Psoas muscle (tissue), 8 donors: ENCODE measurements at places on chromosomes 5 and 9. TPM values are rescaled to one million over a fixed set of nuclear protein-coding genes. Genes with fewer than 3 reads are reported as not detected.

CDH12 gene
- not detected for polyA plus RNA-seq

BHMT2 gene
- 20.8 TPM for polyA plus RNA-seq

CARTPT gene
- polyA plus RNA-seq, result not detected

PTGS1 gene
- polyA plus RNA-seq, result 5.6 TPM

LCN10 gene
- polyA plus RNA-seq, result 4.0 TPM

PCDHGB2 gene
- polyA plus RNA-seq, result 0.67 TPM

NEURL1B gene
- 9.7 TPM for polyA plus RNA-seq

GNAQ gene
- polyA plus RNA-seq, result 8.3 TPM

ZNF354C gene
- polyA plus RNA-seq, result 3.7 TPM

DNM1 gene
- 1.5 TPM for polyA plus RNA-seq

PLAC8L1 gene
- polyA plus RNA-seq, result 0.16 TPM

P4HA2 gene
- 13.0 TPM for polyA plus RNA-seq

TENT4A gene
- polyA plus RNA-seq, result 5.0 TPM

CCNO gene
- not detected for polyA plus RNA-seq

LCN1 gene
- not detected for polyA plus RNA-seq

PCDHB8 gene
- 0.26 TPM for polyA plus RNA-seq

GRCh38 chr5:126869005-126869451 lies 92.1 kb downstream of the LMNB1 start:
- DNase-seq, result peak; percentile 30

- no peak for DNase-seq
Measured at GRCh38 chr5:32679218-32679617, 31.9 kb upstream of the NPR3 start.

DNA sequence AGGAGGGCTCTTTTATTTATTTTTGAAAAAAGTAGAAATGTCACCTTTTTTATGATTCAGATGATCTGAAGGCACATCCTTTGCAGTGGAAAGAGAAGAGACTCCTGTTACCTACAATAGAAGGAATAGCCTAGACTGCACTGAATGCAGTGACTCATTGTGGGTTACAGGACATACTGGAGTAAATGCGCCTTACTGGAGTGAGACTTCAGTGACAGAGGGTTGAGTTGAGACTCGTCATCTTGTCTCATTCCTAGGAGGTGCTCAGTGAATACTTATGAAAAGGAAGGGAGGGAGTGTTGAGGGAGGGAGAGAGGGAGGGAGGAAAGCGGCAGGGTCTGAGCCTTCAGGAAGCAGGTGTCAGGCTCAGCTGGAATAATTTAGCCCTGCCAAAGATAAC lies 25.2 kb downstream of the ANKRA2 start:
- no peak for DNase-seq

GRCh38 chr5:145917288-145917687 lies 19.1 kb upstream of the SH3RF2 start:
- no peak for DNase-seq

DNA sequence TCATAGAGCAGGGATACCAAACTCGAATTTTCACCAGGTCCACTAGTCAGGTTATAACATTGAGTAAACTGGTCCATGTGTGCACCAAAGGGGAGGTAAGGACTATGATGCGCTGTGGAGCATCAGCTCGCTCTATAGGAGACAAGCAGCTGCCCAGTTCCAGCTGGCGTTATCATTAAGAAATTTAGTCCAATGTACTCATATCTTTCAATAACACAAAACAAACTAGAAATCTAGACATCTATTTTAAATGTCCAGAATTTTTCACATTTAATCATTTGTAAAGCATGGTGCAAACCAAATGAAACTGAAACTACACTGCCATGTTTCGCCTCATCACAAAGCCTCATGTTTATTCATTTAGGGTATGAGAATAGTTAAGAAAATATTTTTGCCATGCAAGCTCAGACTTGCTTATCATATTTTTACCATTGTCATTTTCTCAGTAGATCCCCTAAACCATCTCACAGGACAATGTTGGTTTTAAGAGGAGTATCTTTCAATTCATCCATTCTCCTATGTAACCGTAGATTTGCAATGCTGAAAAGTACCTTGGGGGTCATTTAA lies 50.9 kb downstream of the ZNF474 start:
- DNase-seq, result no peak

DNA sequence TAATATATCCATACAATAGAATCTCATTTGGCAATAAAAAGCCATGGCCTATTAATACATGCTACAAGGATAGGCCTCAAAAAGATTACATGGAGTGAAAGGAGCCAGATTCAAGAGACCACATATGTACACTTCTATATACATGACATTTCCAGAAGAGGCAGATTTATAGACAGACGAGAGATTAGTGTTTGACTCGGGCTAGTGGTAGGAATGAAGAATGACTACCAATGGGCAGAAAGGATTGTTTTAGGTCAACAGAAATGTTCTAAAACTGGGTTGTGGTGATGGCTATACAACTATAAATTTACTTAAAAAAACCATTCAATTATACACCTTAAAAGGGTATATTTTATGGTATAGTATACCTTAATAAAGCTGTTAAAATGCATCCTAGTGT lies 41.9 kb downstream of the SETX start:
- DNase-seq, result no peak

DNA sequence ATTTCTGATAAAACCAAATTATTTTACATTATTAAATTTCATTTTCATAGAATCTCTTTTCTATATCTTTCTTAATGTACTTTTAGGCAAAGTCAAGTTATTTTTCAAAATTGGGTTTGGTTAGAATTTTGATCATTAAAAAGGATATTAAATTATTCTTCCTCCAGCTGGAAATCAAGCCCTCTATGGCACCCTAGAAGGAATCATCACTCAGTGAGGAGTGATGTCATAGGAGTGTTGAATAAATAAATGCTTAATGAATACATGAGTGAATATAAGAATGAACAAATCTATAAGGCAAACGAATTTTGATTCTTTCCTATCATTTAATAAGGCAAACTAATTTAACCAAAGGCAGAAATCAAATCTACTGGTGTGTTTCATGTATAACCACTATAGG lies 639.9 kb downstream of the PDE4D start:
- no peak for DNase-seq

DNA sequence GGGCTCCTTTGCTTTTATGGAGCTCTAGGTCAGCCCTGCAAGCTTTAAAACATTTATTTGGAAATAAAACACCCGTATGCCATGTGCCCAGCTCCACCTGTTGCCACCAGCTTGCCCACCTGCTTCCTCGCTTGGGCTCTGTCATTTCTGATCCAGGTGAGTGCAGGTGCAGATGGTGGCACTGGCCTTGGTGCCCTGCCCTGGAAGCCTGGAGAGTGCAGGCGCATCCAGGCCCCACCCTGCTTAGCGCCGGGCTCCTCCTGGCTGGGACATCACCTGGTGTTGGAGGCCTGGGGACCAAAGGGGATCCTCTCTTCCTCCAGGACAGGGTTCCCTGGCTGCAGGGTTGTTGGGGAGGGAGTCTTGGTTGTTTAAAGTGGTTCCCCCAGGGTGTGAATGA lies 35.8 kb downstream of the WNK2 start:
- DNase-seq, result no peak

GRCh38 chr9:69822116-69822750 lies 1.6 kb downstream of the CFAP95 start:
- DNase-seq, result no peak

DNA sequence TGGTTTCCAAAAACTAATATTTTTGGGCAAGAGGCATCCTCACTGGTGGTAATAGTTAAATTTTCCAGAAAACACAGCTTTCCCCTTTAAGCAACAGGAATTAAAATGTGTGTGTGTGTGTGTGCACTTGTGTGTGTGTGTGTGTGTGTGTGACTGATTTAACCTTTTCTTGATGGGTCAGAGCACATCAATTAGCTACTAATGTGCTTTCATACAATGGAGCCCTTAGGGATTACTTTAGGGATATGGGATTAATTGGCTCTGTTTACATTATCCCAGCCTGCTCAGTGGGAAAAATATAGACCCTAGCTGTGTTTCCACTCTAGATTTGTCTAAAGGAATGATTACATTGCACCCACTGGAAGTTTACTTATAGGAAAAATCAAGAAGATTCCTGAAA lies 6.5 kb downstream of the PLCXD3 start:
- DNase-seq, result no peak

GRCh38 chr5:102554082-102554481 lies 55.3 kb upstream of the SLCO6A1 start:
- DNase-seq, result no peak

GRCh38 chr9:115395511-115396021 lies 277.6 kb upstream of the TNC start:
- DNase-seq, result no peak

GRCh38 chr9:122475717-122476116 lies 2.0 kb downstream of the OR1J1 start:
- no peak for DNase-seq

DNA sequence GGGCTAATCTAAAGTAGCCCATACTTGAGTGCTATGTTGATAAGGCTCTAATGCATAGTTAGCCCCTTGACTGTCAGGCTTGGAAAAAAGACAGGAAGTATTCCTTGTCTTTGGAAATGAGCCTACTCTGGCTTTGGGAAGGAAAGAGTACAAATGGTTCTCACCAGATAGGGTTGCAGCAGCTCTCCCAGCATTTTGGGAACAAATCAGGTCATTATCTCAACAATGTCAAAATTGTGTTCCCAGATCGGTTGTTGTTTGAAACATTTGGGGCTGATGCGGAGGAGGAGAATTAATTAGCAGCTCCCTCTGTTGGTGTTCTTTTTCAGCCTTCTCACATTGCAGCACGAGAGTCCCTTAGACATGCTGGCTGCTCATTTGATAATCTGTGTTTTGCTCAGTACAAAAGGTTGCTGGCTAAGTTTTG lies 294.7 kb upstream of the DMRT1 start:
- no peak for DNase-seq

GRCh38 chr5:15234366-15234765 lies 265.6 kb upstream of the FBXL7 start:
- DNase-seq, result no peak

DNA sequence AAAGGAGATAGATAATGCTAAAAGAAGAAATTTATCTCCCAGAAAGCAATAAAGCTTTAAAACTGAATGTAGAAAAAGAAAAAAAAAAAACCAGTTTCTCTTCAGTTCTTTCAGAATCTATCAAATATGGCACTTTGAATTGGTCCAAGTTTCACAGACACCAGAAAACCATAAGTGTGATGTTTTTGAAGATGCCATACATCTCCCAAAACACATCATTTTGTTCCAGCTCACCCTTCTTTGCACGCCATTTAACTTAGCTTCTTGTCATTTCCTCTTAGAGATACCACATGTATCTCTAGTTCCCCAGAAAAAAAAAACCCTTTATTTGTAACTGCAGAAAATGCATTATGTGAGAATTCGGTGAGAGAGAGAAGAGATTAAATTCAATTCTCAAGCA lies 46.1 kb upstream of the MAMDC2 start:
- no peak for DNase-seq

- DNase-seq, result no peak
Measured at GRCh38 chr5:170442391-170442790, 53.2 kb upstream of the KCNMB1 start.

DNA sequence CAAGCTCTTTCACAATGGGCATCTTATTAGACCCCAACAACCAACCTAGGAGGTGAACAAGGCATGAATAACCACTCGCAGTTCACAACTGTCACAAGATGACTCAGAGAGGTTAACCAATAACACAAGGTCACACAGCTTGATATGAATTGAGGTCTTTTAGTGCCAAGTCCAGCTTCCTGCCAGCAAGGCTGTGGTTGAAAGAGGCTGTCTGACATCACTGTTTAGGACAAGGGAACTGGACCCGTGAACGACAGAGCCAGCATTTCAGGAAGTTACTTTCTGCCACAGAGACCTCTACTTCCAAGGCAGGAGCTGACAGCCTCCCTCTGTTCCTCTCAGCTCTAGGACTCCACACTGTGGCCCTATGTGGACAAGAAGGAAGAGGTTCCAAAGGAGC lies 53.4 kb upstream of the ALDH1B1 start:
- DNase-seq, result no peak

- DNase-seq, result no peak
Measured at GRCh38 chr5:1930501-1930879, 47.8 kb upstream of the IRX4 start.

DNA sequence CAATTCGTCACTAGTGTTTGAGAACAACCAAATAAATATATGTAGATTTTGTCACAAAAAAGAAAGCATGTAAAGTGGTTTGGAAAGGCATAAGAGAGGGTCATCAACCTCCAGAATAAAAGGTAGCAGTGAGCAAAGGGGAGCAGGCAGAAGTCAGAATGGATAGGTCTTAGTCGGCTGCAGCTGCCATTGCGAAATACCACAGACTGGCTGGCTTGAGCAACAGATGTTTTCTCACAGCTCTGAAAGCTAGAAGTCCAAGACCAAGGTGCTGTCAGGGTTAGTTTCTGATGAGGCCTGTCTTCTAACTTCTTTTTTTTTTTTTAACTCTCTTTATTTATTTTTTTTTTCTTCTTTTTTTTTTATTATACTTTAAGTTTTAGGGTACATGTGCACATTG lies 208.1 kb upstream of the PIK3R1 start:
- peak; percentile 61 for DNase-seq

DNA sequence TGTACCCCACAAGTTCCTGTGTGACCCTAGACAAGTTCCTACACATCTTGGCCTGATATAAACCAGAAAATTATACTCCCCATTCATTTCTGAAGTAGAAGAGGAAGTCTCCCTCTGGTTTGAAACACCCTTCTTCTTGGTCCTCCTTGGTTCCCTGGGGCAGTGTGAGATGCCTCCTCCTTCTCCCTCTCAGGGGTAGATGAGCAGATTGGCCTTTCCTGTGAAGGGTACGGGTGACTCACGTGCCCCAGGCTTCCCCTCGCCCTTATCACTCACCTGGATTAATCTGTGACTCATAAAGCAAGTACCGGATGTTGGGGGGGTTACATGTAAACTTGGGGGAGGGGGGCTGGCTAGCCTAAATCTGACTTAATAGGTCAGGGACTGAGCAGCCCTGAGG lies 11.1 kb upstream of the AQP3 start:
- DNase-seq, result no peak

- DNase-seq, result no peak
Measured at GRCh38 chr5:109191153-109191558, 218.6 kb downstream of the PJA2 start.

GRCh38 chr5:175696139-175696854 lies 38.4 kb downstream of the HRH2 start:
- DNase-seq, result peak; percentile 74

GRCh38 chr5:98464737-98465330 lies 308.6 kb upstream of the RGMB start:
- DNase-seq, result no peak

GRCh38 chr5:103561685-103562452 lies 720 bp downstream of the NUDT12 start:
- DNase-seq, result no peak

DNA sequence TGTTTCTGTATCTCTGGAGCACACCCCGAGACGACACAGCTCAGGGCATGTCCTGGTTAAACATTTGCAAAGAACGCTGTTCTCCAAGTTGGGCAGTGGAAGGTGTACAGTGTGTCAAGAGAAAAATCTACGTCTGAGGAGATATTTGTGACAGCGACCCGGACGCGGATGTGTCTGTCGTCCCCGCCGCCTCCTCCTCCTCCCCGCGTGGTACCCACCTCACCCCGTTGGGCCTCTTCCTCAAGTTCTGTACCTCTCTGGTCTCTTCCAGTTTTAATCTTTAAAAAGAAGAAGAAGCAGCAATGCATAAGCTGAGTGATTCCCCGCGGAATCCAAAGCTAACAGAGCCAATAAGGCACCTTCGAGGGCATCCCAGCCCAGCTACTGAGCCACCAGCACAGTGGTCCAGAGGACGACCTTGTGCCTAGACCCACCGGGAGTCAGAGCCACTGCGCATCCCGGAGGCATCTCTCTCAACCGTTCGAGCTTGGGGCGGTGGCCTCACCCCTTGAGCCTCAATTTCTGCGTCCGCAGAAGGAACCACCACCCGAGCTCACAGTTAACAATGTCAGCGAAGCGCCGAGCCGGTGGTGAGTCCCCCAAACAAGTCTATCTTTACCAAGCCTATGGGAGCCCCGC lies 467 bp downstream of the C9orf78 start:
- DNase-seq, result no peak

- DNase-seq, result no peak
Measured at GRCh38 chr5:109905906-109906305, 216.2 kb downstream of the MAN2A1 start.
